Tibial nerve (tissue), 4 donors: ENCODE measurements at places on chromosomes 11 and 22. TPM values are rescaled to one million over a fixed set of nuclear protein-coding genes. Genes with fewer than 3 reads are reported as not detected.

Gene CKAP5
- total RNA-seq, result 36.9 TPM

Gene RASGRP2
- 87.0 TPM for total RNA-seq

Gene TYMP
- 57.5 TPM for total RNA-seq

Gene MAP6
- 10.4 TPM for total RNA-seq

Gene CRYBB2
- total RNA-seq, result not detected

Gene WNT11
- 21.0 TPM for total RNA-seq

Gene APOL6
- total RNA-seq, result 24.7 TPM

Gene ABCC8
- total RNA-seq, result 6.0 TPM

Gene OR51S1
- not detected for total RNA-seq

Gene ASCL3
- total RNA-seq, result not detected

Gene DGCR6L
- total RNA-seq, result 59.8 TPM

Gene OR4A47
- total RNA-seq, result not detected

Gene OR51B2
- not detected for total RNA-seq

Gene FGF19
- not detected for total RNA-seq

Gene PANX2
- total RNA-seq, result not detected

Gene RAB38
- total RNA-seq, result 5.1 TPM

Gene GAL
- total RNA-seq, result not detected

Gene PARVG
- 37.5 TPM for total RNA-seq
